ENCODE measurements at places on chromosomes 3 and 15.

DNA sequence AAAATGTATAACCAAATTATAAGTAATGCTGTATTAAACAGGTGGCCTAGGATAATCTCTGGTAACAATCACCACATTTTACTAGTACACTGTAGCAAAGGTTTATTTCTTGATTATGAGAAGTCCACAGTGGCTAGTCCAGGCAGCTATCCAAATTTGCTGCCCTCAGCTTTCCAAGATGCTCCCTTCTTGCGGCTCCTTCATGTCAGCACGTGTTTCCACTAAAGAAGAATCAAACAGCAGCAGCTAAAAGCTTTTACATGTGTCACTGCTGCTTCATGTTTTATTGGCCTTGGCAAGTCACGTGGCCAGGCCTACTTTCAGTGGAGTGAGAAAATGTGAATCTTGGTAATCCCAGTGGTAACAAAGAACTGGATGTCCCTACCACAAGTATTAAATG is 5.6 kb upstream of the RBMS3 start:
- no peak for DNase-seq

- DNase-seq, result no peak
Observed at GRCh38 chr3:59429198-59429597, 379.4 kb upstream of the CFAP20DC start.

DNA sequence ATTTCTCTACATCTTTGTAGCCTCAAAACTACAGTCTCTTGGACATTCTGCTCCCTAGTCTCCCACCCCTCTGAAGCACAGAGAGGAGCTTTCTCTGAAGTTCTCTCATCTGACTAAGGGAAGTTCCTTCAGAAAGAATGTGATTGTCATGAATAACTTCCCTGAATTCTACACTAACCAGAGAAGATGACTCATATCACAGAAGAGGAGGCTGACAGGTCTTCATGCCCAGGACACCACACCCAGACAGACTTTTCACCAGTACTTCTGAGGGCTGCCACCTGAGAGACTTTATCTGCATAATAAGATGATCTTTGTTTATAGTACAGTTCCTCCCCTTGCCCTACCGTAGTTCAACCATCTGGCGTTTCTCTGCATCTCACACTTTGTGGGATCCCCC is 52.8 kb downstream of the CDIN1 start:
- DNase-seq, result no peak

GRCh38 chr3:32947789-32948238 is 3.6 kb upstream of the CCR4 start:
- DNase-seq, result peak; percentile 89

GRCh38 chr3:5437296-5437782 is 249.8 kb downstream of the EDEM1 start:
- no peak for DNase-seq

DNA sequence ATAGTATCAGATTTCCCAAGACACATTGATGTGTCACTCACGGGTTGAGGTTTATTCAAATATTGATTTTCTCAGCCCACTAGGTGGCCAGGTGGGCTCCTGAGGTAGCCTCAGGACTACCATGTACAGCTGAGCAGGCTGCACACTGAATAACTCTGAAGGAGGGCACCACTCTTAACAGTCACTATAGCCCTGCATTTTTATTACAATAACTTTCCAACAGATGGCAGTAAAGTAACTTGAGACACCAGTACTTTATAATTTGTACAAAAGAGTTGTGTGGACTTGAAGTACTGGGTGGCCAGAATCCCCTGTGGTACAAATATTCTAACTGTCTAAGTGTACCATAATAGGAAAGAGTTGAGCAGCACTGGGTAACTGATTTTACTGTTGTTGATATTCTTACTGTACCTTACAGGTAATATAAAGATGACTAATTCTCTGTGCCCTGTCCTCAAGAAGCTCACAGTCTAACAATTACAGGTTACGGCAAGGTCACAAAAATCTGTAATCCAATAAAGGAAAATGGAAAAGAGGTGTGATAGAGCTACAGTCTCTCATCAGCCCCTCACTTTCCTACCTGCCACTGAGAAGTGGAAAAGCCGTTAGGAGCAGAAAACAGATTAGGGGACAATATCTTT is 76.0 kb downstream of the ETFA start:
- DNase-seq, result peak; percentile 49

DNA sequence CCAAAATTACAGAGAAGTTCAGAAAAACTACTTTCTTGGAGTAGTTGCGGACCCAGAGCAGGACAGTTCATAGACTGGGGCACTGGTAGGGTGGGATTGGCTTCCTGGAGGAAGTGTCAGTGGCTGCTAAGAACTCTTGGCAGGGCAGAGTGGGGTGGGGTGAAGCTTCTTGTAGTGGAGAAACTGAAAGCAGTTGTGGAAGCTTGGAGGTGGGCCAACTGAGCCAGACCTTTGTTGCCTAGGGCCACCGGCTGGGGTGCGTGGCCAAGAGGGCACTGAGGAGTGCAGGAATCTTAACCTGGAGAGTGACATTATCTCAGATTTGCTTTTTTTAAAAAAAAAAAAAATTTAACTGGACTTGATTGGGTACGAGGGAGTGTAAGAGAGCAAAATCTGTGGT is 3.1 kb downstream of the KAT2B start:
- peak; percentile 62 for DNase-seq

GRCh38 chr3:22691407-22691806 is 511.7 kb upstream of the UBE2E2 start:
- no peak for DNase-seq

- DNase-seq, result no peak
Observed at GRCh38 chr3:5022966-5023776, 43.9 kb downstream of the BHLHE40 start.

- DNase-seq, result no peak
Observed at GRCh38 chr3:141849056-141849815, 27.2 kb upstream of the ATP1B3 start.

DNA sequence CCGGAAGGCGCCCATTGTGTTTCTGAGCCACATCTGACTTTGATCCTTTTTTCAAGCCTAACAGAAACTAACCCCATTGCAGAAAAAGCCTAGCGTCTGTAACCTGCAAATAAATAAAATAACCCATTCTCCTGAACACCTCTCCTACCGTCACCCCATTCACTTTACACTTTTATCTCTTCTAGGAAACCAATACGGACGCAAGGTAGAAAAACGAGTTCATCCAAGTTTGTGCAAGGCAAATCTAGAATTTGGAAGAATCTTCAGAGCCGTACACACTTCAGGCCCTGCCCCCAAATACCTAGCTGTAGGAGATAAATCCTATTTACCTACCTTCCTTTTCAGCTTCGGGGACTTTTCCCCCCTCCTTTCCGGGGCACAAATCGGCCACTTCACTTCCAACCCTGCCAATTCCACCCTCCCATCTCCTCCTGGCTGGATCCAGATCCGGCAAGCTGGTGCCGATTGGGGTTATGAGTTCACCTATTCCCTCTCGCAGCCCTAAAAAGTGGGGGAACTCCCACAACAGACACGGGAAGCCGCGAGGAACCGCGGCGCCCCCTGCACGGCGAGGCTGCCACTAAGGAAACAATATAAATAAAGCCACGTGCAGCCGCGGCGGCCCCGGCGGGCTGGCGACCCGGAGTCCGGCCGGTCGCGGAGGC is 987 bp downstream of the PRTG start:
- no peak for DNase-seq

GRCh38 chr3:86969500-86970189 is 21.3 kb downstream of the VGLL3 start:
- no peak for DNase-seq

DNA sequence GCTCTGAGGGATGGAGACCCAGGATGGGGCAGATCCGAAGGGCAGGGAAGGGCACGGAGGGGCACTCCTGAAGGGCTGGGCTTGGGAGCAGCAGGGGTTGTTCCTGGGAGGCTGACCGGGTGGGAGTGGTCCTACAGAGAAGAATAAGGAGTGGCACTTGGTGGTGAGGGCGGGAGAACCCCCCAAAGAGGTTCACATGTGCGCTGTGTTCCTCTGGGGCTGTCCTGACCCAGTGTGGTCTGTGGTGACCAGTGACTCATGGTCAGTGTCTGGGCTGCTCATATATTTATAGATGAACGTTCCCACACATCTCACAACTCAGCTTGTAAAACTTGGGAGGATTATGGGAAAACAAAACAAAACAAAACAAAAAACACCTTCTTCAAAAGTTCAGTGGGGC is 10.0 kb downstream of the TRPM1 start:
- DNase-seq, result no peak

- no peak for DNase-seq
Observed at GRCh38 chr3:169103951-169104941, 559.3 kb downstream of the MECOM start.
